MV-4-11 (cell line): ENCODE measurements at places on chromosomes 12 and 14.

GRCh38 chr12:10218021-10218420 lies 5.3 kb downstream of the GABARAPL1 start:
- DNase-seq: no peak

GRCh38 chr12:111248236-111249017 lies 120.5 kb downstream of the PHETA1 start:
- DNase-seq: peak; percentile 75

DNA sequence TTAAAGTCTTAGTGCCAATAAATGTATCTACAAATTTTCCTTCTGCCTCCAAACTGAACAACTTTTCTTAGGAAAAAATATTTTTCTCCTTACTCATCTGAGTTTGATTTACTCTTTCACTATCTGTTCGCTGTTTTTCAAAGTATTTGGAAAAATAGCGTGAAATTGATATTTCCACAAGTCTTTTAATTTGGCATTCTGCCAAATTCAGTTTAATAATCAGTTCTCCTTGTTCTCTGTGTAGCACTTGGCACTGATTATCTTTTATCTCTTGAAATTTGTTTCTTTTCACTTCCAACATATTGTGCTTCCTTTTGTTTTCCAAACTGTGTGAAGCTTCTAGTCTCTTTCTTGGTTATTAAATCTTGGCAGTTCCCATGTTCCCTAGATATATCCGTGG lies 559.8 kb downstream of the RPL10L start:
- no peak for DNase-seq

GRCh38 chr12:92143686-92144630 lies 1.7 kb downstream of the BTG1 start:
- DNase-seq: peak; percentile 86

- no peak for DNase-seq
These were observed 61.6 kb upstream of the GNPNAT1 start for GRCh38 chr14:52852810-52853521.

GRCh38 chr12:24361877-24362580 lies 412.6 kb upstream of the SOX5 start:
- DNase-seq: no peak

DNA sequence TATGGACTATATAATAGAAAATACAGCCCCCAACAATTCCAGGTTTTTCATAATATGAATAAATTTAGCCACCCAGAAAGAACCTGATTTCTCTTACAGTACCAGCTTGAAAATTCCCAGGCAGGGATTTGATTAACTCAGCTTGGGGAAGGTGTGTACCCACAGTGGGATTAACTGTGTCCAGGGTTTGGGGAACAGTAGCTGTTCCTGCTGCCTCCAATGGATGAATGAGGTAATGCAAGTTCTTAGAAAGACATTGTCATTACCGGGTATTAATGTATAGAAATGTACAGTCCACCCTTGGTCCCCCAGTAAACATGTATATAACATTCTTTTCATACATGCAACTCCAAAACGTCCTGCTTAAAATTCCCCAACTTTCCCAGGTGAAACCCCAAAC lies 115.6 kb downstream of the LRIG3 start:
- no peak for DNase-seq

- peak; percentile 47 for DNase-seq
These were observed 714 bp upstream of the PSMC6 start for GRCh38 chr14:52706286-52706685.

DNA sequence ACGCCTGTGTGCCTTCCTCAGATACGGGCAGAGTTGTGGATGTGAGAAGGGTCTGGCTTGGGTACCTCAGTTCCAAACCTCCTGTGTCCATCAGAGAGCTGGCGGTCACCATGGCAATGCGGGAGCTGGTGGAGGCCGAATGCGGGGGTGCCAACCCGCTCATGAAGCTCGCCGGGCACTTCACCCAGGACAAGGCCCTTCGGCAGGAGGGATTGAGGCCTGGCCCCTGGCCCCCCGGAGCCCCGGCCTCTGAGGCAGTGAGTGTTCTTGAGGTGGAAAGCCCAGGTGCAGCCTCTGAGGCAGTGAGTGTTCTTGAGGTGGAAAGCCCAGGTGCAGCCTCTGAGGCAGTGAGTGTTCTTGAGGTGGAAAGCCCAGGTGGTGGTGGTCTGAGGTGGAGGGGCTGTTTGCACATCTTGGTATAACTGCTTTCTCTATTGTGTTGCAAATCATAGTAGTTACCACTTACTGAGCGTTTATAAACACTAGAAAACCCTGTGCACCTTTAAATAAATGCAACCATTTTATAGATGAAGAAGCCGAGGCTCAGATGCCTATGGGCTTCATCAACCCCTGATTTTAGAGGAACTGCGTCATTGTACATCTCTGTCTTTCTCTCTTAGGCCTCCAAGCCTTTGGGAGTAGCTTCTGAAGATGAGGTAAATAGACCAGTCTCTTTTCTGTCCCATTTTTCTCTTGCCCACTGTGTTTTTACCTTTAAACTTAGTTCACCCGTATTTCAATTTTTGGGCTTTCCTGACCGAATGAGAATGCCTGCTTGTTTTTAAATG lies 976 bp downstream of the PEX5 start:
- DNase-seq: no peak

- no peak for DNase-seq
These were observed 102.9 kb upstream of the FSCB start for GRCh38 chr14:44609876-44610510.

DNA sequence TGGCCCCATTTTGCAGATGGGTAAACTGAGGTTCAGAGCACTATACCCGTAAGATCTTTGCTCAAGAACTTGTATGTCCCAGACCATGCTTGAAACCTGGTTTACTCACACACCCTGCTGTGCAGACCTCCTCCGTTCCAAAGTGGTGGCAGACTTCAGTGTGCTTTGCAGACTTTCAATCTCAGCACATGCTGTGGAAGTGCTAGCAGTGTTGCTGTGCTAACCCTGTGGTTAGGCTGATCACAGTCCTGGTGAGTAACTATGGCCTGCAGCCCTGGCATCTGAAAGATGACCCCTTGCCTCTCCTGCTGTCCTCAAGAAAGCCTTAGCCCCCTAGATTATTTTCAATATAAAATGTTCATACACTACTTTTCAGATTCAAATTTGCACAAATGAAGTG lies 450.6 kb downstream of the DPF3 start:
- DNase-seq: no peak

DNA sequence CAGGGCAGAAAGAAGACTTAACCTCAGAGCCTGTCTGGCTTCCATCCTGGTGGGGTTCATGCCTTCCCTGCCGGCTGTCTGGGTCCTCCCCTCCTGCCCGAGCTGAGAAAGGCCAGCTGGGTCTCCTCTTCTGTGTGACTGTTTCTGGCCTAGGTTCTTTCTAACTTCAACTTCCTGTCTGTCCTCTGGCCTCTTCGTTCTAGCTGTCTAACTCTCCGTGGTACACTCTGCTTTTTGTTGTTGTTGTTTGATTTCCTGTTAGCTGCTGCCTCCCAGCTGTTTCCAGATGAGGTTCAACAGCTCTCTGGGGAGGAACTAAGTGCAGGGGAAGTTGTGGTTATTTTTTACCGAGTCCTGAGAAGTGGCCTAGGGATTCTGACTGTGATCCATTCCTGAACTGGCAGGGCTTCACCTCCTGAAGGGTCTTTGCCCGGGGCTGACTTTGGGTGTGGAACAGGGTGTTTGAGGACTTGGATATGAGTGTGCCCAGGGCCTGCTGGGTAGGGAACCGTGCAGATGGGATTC lies 3.2 kb downstream of the MLXIP start:
- peak; percentile 94 for DNase-seq

GRCh38 chr14:93787465-93788292 lies 606 bp downstream of the PRIMA1 start:
- DNase-seq: no peak

GRCh38 chr12:5927732-5928516 lies 17.1 kb downstream of the ANO2 start:
- no peak for DNase-seq

- DNase-seq: no peak
These were observed 620 bp downstream of the C1S start for GRCh38 chr12:7061138-7061537.

- no peak for DNase-seq
These were observed 168.1 kb downstream of the BCAT1 start for GRCh38 chr12:24780697-24781368.

- no peak for DNase-seq
These were observed 92.3 kb downstream of the ERC1 start for GRCh38 chr12:1083151-1083888.

DNA sequence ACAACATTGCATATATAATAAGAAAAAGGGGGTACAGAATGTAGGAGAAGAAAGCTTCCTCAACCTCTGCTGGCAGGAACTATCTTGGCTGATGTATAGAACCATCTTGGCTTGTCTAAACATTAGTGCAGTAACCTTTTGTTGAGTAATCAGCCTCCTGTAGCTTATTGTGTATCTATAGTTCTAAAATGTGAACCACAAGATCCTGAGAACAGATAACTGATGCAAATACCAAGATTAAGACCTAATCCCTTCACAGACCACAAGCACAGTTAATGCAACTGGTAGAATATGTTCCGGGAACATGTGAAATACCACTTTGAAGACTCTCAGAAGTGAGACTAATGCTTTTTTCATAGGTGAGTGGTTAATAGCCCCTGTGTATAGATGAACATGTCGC lies 50.7 kb upstream of the KCNC2 start:
- DNase-seq: peak; percentile 77

- DNase-seq: peak; percentile 50
These were observed 30.3 kb upstream of the IFNG start for GRCh38 chr12:68189821-68190242.

GRCh38 chr12:12996209-12996608 lies 3.9 kb downstream of the HEBP1 start:
- no peak for DNase-seq

GRCh38 chr14:24734917-24735500 lies 101.0 kb upstream of the GZMB start:
- peak; percentile 72 for DNase-seq

DNA sequence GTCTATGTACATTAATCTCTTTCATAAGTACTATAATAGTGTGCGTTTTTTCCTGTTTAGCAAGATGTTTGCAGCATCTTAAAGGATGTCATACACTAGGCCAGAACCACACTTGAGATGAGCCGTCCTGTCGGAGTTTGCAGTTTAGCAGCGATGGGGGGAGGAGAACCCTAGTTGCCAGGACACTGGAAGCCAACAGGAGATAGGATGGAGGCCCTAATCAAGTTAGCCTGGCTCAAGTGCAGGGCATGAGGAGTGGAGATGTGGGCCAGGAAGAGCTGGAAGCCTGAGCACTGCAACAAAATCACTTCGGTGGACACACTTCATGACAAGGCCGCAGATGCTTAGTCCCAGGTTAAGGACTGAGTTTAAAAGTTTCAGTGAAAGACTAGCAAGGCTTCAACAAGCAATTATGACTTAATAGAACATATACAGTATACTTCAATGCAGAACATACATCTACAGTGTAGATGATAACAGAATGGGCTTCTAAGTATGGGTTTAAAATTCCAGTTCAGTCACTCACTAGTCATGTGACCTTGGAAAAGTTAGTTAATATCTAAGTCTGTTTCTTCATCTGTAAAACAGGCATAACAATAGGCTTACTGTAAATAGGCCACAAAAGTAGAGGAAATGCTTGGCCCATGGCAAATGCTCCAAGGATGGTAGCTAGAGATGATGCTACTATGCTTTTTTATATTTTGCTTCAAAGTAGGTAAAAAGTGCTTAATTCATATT lies 77.1 kb downstream of the PTPN21 start:
- DNase-seq: no peak

DNA sequence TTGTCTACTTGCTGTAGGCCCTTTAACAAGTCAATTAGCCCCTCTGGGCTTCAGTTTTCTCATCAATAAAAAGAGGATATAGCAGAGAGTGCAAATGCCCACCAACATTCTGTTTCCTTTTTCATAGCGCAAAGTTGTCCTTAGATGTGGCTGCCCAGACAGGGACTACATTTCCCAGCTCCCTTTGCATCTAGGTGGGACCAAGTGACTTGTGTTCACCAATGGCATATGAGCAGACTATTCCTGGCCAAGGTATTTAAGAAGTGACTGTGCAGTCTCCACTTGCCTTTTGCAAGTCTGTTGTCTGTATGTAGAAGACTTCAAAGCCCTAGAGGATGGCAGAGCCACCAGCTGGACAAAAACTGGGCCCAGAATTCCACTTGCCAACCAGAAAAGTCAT lies 59.7 kb downstream of the DAO start:
- DNase-seq: peak; percentile 35

GRCh38 chr12:54879579-54879978 lies 25.3 kb downstream of the MUCL1 start:
- no peak for DNase-seq

- no peak for DNase-seq
These were observed 78.1 kb upstream of the TBX5 start for GRCh38 chr12:114483996-114484395.

- DNase-seq: no peak
These were observed 15.5 kb downstream of the GPR68 start for GRCh38 chr14:91229005-91229382.

- no peak for DNase-seq
These were observed 5.1 kb upstream of the ACOT6 start for GRCh38 chr14:73607241-73607640.

- peak; percentile 76 for DNase-seq
These were observed 22.1 kb upstream of the NINJ2 start for GRCh38 chr12:685388-685787.

DNA sequence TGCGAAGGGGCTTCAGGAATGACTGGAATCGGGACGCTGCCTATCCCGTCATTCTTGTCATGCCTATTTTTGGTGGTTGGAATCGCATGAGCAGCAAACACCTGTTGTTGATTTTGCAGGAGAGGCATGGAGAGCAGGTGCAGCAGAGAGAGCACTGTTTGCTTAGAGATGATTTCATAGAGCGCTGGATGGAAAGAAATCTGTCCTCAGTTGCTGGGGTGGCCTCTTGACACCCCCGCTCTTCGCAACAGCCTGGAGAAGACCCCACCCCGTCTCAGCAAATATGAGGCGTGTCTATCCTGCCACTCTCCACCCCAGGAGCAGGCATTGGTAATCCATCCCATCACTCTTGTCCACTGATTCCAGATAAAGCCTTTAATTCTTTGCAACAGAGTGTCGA lies 19.3 kb upstream of the NCOR2 start:
- no peak for DNase-seq

DNA sequence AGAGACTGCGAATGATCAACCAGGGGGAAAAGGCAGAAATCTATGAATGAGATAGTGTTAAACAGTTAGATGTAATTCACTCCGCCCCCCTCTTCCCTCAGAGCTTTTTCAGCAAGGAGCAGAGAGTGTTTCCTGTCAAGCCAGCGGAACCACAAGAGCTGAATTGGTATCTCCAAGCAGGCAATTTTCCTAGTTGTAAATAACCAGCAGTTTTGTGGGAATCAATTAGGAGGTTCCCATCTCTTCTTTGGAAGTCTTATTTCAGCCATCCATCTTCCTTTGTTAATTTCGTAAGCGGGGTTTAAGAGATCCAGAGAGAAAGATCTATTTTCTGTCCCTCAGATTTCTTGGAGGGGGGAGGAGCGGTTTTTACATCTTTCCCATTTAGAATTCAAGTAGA lies 178.0 kb downstream of the FOXN3 start:
- DNase-seq: no peak

DNA sequence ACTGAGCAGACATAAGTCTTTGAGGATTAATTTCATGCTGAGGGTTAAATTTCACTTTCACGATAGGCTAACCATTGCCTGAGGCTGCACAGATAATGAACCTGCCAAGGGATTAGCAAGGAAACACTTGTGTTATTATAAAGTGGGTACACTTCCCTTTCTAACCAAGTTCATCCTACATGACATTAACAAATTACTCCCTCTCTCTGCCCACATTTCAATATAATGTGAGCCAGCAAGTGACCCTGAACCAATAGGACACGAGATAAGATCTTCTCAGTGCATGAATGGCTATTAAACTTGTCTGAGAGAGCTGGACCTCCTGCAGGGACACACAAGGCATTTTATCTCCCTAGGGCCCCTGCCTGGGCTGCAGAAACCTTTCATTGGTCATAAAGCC lies 173.5 kb downstream of the PAX9 start:
- no peak for DNase-seq

GRCh38 chr14:87059060-87059839 lies 933.7 kb downstream of the GALC start:
- no peak for DNase-seq
